Activated gamma-delta T cell (primary cell): ENCODE measurements at places on chromosomes 11 and 22.
A peak's percentile ranks its signal among the peaks of the same experiment; 100 is the strongest.

GRCh38 chr22:42299586-42300258, 29.3 kb upstream of the TCF20 start:
- DNase-seq: no peak

DNA sequence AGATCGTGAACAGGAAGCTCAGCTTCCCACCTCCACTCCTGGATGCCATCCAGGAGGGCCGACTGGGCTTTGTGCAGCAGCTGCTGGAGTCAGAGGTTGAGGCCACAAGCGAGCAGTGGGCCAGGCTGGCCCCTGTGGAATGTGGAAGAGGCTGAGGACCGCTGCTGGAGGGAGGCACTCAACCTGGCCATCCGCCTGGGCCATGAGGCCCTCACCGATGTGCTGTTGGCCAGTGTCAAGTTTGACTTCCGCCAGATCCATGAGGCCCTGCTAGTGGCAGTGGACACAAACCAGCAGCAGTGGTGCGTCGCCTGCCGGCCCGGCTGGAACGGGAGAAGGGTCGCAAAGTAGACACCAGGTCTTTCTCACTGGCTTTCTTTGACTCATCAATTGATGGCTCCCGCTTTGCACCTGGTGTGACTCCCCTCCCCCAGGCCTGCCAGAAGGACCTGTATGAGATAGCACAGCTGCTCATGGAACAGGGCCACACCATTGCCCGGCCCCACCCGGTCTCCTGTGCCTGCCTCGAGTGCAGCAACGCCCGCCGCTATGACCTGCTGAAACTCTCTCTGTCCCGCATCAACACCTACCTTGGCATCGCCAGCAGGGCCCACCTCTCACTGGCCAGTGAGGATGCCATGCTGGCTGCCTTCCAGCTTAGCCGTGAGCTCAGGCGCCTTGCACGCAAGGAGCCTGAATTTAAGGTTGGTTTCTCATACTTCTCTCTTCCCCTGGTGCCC, 24.9 kb downstream of the ART5 start:
- DNase-seq: no peak

DNA sequence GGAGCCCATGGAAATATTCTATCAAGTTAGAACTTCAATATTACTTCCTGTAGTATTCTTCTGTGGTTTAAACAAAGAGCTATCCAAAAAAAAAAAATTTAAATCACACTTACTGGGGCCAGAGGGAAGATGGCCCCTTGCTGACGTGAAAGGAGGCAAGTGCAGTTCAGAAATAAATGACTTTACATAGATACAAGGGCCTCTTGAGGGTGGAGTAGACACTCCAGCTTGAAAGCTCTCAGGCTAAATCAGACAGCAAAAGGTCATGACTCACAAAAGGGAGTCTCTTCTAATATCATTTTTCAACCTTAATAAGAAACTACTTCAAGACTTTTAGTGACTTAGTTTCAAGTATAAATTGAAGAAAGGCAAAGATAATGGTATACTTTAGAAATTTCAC, 1160.3 kb downstream of the FAM181B start:
- no peak for DNase-seq

DNA sequence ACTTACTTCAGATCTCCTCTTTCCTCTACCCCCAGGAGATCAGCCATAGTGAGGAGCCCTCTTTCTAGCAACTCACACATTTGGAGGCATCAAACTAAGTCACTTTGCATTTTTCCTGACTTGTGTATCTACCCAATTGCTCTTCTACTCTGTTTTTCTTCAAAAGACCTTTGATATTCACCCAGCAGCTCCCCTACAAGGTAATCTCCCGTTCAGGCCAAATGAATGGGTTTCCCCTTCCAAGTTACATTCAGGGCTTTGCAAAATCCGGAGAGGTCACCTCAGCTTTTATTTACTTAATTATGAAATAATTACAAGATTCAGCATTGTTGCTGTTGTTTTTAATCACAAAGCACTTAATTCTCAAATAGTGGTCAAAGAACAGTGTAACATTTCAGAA, 6.1 kb downstream of the LARGE1 start:
- DNase-seq: no peak

DNA sequence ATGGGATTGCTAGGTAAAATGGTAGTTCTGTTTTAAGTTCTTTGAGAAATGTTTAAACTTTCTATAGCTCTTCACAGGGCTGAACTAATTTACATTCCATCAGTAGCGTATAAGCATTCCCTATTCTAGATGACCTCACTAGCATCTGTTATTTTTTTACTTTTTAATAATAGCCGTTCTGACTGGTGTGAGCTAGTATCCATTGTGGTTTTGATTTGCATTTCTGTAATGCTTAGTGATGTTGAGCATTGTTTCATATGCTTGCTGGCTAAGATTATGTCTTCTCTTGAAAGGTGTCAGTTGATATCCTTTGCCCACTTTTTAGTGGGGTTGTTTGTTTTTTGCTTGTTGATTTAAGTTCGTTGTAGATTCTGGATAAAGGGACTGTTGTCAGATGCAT, 35.9 kb downstream of the MMP27 start:
- DNase-seq: no peak

- no peak for DNase-seq
These were observed 533 bp downstream of the SERGEF start for GRCh38 chr11:18012122-18012905.

- no peak for DNase-seq
These were observed 30.9 kb upstream of the OR56A1 start for GRCh38 chr11:6061475-6061874.

GRCh38 chr22:46472722-46473016, 64.8 kb downstream of the CELSR1 start:
- no peak for DNase-seq

DNA sequence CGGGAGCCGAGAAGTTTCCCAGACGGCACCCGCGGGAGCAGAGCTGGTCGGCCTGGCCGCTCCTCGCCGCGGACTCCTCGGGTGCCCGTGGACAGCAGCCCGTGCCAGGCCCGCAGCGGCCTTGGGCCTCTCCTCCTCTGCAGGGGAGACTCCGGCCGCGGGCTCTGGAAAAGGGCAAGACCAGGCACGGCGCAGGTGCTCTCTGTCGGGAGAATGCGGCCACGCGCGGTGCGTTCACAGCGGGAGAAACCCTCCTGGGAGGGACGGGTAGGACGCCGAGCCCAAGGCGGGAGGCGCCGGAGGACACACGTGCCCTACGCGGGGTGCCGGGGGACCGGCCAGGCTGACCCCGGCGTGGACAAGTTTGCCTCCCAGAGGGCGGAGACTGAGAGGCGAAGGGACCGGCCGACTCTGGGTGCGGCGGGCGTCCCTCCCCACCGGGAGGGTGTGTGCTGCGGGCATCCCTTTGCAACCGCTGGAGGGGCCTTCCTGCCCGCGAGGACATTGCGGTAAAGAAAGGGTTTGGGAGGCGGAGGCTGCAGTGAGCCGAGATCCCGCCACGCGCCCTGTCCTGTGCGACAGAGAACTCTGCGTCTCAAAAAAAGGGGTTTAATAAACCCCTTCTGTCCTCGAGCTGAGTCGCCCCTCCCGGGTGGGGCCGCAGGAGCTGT, 2.3 kb downstream of the IFITM1 start:
- no peak for DNase-seq

DNA sequence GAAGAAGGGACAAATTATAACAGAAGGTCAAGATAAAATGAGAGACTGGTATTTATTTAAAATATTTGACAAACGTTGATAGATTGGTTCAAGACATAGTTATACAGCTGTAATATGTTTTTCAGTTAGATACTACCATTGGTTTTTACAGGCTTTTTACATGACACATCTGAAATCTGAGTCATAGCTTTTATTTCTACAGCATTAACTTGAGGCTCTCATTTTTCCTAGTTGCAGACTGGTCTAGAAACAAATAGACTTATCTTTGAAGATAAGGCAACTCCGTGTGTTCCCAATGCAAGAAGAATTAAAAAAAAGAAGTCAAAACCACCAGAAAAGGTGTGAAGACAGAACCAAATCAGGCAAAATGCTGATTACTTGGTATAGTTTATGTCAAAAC, 31.3 kb downstream of the CEP57 start:
- no peak for DNase-seq

- no peak for DNase-seq
These were observed 71.6 kb downstream of the RPL27A start for GRCh38 chr11:8754241-8754640.

DNA sequence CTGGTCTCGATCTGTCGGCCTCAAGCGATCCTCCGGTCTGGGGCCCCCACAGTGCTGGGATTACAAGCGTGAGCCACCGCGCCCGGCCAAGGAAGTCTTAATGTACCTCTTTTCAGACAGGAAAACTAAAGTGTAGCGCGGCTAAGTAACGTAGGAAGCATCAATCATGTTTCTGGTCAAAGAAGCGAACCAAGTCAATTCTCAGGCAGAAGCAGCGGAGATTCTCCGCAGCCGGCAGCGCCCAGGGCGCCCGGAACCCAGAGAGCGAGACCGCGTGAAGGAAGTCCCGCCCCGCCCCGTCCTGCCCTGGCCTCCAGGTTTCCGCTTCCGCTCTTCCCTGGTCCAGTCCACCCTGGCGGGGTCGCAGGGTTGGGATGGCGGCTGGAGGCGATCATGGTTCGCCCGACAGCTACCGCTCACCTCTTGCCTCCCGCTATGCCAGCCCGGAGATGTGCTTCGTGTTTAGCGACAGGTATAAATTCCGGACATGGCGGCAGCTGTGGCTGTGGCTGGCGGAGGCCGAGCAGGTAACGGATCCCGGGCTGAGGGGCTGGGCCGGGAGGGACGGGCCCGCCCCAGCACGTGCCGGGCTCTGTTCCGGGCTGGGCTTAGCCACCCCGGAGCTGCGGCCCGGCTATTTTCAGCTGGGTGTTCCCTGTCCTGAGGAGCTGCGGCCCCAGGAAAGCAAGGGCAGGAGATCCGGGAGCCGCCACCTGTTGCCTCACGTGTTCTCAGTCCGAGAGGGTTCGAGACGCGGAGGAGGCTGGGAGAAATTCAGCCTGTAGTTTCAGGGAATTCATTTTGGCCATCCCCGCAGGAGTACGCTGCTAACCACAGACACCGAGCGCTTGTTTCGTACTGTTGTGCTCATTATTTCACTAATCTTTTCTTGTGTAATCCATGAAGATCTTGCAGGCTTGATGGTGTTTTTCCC, at the start of gene ADSL:
Gene ADSL (plus strand): TSS at position 316 of the 934 bp plus-strand sequence. CDS start 59 bp downstream, at position 375.
- DNase-seq: peak; percentile 58

DNA sequence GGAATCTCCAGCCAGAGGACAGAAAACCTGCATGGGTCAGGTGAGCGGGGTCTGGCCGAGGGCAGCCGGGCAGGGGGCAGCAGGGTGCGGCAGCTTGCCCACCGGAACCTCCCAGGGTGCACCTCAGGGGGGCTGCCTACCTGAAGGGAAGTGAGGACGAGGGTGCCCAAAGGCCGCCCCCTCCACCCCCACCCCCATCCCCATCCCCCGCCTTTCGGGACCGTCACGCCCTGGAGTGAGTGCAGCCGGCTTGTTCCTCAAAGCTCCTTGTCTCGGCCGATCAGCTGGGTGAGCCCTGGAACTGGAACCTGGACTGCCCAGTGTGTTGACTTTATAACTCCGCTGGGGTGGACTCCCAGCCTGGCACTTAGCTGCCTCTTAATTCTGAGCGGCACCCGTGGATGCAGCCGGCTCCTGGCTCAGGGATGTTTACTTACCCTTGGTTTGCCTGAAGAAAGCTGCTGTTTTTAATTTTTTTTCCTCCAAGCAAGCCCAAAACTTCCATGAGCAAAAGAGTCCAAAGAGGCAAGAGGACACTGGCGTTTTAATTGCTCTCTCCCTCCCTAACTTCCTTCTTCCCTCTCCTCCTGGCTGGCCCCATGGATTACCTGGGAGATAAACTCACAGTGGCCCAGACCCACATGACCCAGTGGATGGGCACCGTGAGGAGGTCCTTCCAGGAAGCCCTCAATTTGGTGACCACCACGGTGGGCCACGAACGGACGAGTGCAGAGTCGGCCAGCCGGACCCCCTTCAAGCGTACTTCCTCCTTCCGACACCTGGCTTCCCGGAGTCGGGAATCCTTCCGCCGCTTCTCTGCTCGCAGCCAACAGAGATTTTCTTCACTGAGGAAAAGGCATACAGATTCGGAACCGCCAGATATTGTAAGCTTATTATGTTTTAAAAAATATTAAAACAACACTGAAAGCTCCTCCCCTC, 87.8 kb upstream of the CRYBB3 start:
- DNase-seq: no peak

GRCh38 chr11:133895551-133895950, 50.2 kb upstream of the SPATA19 start:
- no peak for DNase-seq

GRCh38 chr11:70517988-70518907, 119.9 kb downstream of the CTTN start:
- DNase-seq: no peak

DNA sequence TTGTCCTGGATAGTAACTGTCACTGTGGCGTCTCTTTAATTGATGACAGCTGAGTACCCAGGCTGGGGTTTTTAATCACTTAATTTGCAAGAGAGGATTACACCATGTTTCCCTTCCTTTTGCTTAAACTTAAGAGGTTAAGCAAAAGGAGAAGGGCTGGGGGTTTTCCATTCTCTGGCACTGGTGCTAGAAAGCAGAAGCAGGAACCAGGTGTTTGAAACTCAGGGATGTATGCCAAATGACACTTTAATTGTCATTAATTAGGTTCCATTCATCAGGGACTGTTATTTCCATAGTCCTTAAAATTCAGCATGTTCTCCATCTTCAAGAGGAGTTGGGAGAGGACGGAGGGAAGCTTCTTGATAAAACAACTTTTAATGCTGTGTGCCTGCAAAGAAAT, 746.2 kb downstream of the NELL1 start:
- DNase-seq: no peak

- DNase-seq: no peak
These were observed 32.8 kb downstream of the ARHGAP20 start for GRCh38 chr11:110679323-110679975.

GRCh38 chr11:134733646-134734045, 321.6 kb upstream of the B3GAT1 start:
- no peak for DNase-seq

- DNase-seq: no peak
These were observed 176.9 kb downstream of the IGLL1 start for GRCh38 chr22:23403152-23403719.
